HS-5 (cell line): ENCODE measurements at places on chromosomes 3 and 15.

GRCh38 chr15:58070801-58071418 lies 5.4 kb upstream of the ALDH1A2 start:
- no peak for DNase-seq

- peak; percentile 79 for DNase-seq
Measured at GRCh38 chr3:70856414-70857162, 544.1 kb upstream of the MDFIC2 start.

DNA sequence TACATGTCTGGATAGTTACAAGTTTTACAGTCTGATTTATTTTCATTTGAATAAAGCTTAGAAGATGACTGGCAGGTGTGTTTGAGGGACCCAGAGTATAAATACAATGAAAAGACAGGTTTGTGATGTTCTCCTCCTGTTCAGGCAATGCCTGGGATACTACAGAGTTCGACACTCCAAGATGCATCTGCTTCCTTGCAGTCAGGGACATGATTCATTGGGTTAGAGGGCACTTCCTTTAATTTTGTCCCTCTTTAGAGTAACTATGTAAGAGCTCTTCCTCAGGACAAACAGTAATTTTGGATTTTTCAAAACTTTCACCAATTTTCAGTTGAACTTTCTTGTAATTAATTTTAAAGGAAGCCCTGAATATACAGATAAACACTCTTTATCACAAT lies 102.0 kb downstream of the LMLN start:
- no peak for DNase-seq

- no peak for DNase-seq
Measured at GRCh38 chr15:74585191-74585590, 30.4 kb upstream of the CLK3 start.

GRCh38 chr3:17795280-17795679 lies 52.8 kb upstream of the TBC1D5 start:
- no peak for DNase-seq

DNA sequence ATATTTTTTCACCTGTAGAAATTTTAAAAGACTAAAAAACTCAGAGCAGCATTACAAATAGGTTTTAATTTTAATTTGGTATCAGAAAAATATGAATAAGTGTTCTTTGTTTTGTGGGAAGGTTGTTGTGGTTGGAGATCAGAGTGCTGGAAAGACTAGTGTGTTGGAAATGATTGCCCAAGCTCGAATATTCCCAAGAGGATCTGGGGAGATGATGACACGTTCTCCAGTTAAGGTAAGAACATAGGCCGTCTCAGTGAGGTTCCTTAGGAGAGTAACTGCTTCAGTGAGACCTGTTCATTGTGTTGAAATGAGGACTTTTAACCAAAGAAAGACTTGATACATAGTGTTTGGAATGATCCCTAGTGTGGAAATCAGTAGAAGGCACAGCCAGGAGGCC lies 44.8 kb downstream of the OPA1 start:
- DNase-seq = no peak

DNA sequence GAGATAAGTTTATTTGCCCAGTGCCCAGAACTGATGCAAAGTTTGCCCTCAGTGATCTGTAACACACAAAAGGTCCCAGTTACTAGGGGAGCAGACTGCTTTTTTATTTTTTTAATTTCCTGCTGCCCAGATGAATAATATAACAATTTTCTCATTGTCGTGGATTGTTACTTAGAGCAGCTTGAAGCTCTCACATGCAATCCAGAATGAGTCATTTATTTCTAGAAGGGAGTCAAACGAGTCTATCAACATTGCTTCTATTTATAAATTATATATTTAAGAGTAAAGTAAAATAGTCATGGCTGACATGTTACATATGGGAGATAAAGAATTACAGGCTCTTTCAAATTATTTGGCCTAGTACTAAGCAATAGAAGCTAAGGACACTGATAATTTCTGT lies 41.3 kb downstream of the MEIS2 start:
- DNase-seq = no peak

- no peak for DNase-seq
Measured at GRCh38 chr15:68719672-68720071, 101.0 kb downstream of the ANP32A start.

- DNase-seq = no peak
Measured at GRCh38 chr3:23592961-23593931, 212.5 kb upstream of the UBE2E1 start.

- DNase-seq = no peak
Measured at GRCh38 chr3:195803289-195803908, 8.3 kb downstream of the MUC4 start.

- no peak for DNase-seq
Measured at GRCh38 chr3:180036092-180036670, 556 bp downstream of the PEX5L start.

GRCh38 chr3:88611826-88612326 lies 462.1 kb downstream of the C3orf38 start:
- no peak for DNase-seq

DNA sequence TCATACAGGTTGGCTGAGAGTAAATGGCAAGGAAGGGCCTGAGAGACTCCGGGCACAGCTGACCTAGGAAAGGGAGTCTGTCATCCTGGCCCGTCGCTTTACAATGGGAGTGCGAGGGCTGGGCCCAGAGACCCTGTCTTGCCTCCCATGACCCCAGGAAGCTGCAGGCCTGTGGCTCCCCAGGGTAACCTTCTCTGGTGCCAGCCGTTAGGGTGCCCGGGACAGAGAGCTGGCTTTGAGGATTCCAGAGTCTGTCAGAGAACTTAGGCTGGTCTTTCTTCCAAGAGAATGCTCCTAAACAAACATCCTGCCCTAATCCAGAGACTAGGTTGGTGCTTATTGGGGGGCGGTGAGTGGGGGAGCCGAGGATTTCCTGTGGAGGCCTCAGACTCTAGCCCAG lies 18.5 kb downstream of the ZNF710 start:
- DNase-seq = no peak

DNA sequence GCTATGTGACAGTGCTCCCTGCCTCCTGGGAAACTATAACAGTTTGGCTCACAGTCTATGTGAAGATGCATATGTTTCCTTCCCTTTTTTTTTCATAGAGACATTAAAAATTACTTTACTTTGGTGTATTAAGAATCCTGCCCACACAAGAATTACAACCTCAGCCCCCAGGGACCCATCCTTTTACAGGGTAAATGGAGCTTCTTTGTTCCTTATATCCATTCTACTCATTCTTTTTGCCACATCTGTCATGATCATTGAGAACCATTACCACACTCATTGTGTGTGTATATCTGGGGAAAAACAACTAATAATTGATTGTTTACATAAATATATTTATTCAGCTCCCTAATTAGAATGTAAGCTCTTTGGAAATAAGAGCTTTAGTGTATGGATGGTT lies 157.4 kb downstream of the SSR3 start:
- no peak for DNase-seq

DNA sequence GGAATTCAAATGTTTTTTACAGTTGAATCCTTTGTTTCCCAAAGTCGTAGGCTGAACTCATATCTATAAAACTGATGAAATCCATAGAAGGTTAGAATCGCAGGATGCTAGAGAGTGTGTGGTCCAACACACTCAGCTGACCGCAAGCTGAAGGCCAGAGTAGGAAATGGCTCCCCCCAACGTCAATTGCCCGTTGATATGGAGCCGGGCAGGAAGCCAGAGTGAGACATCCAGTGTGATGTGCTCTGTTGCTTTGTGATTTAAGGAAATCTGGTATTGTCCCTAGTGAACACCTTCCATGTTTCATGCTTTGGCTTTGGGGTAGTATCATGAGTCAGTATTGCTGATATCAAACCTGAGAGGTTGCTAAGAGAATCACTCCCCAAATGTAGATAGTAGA lies 5.8 kb upstream of the MEX3B start:
- no peak for DNase-seq

GRCh38 chr3:133268726-133269134 lies 131.1 kb upstream of the BFSP2 start:
- DNase-seq = no peak

GRCh38 chr3:99128725-99129505 lies 227.4 kb upstream of the DCBLD2 start:
- DNase-seq = peak; percentile 91

GRCh38 chr15:74431645-74432044 lies 2.1 kb downstream of the SEMA7A start:
- DNase-seq = no peak

- no peak for DNase-seq
Measured at GRCh38 chr15:57323806-57324589, 52.3 kb upstream of the CGNL1 start.

GRCh38 chr3:149199474-149199873 lies 22.2 kb downstream of the CP start:
- DNase-seq = no peak

GRCh38 chr3:13461169-13462124 lies 18.7 kb upstream of the HDAC11 start:
- DNase-seq = no peak

DNA sequence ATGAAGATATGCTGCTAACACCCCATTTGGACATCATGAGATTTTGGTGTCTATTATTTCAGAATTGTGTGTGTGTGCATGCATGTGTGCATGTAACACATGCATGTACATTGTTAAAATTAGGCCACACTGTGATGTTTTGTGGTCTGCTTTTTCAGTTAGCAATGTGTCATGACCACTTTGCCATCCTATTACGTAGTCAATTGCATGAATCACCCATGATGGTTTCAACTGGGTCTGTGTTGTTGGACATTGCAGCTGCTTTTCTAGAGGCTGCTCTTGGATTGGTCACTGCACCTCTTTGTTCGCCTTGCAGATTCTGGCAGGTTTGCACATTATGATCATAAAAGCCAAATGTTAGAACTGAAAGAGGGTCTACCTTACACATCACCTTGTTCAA lies 101.0 kb upstream of the THBS1 start:
- DNase-seq = no peak

- no peak for DNase-seq
Measured at GRCh38 chr3:3015185-3016089, 94.7 kb downstream of the IL5RA start.

GRCh38 chr3:106943071-106943470 lies 434.2 kb upstream of the CCDC54 start:
- no peak for DNase-seq

DNA sequence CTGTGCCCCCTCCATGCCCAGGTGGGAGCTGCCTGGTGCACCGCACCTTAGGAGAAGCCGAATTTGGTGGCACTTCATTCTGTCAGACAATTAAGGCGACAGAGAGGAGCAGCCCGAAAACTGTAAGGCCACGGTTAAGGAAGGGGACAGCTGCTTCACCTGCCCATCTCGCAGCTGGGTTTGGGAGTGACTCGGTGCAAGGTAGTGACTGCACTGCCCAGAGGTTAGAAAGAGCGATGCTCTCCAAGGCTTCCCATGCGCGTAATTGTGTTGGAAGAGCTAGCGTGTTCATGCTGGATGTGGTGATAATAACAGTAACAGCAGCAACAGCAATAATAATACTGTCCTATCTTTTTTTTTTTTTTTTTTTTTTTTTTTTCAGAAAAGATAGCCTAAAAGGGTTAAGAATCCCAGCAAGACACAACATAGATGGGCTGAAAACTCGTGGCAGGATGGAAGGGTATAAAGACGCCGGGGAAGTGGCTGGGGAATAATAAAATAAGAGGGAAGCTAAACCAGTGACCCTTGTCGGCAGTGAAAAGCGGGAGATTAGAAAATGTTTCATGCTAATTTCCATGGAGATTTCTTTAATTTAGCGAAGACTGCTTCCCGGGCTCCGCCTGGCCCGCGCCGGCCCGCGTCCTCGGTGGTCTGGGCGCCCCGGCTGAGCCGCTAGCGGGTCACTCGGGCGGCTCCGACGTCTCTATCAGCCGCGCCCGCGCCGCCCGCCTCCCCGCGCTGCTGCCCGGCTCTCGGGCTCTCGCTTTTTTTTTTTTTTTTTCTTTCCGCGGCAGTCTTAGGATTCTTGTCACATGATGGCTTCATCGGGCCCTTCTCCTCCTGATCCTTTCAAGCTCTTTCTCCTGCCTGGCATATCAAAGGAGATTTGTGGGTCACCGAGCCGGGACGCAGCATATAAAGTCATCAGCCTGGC lies 617.1 kb downstream of the NR2F2 start:
- no peak for DNase-seq

DNA sequence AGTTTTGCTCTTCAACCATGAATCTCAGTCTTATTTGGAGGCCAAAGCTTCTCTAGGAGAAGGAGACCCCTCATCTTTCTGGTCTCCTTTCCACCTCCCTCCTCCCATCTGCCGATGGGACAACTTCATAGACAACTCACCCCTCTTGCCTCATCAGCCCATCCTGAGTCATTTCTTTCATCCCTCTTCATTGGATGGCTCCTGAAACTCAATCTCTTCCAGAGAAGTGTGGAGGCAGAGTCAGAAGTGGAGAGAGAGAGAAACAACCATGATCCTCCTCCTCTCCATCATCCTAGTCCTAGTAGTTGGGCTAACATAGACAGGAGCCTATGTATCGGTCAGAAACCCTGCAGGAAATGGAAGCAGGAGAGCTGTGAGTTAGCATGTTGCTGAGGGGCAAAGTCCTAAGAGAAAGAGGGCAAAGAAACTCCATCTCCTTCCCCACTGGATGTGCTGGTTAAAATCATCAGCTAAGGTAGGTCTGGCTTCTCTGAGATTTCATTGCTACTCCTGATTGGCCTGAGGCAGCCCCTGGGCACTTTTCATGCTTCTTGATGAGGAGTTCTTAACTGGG lies 21.3 kb upstream of the HCN4 start:
- DNase-seq = no peak

DNA sequence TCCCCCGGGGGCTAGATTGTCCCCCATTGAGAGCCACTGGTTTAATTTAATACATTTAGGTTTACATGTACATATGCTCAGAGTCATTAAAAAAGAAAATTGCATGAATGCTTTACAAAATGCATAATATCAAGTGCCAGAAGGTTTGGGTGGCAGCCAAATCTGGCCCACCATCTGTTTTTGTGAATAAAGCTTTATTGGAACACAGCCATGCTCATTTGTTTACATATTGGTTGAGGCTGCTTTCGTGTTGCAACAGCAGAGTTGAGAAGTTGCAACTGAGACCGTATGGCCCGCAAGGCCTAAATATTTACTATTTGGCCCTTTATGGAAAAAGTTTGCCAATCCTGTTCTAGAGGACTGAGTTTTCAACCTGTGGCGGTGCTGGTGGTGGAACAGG lies 32.1 kb upstream of the RGMA start:
- DNase-seq = no peak

GRCh38 chr15:56351353-56351752 lies 13.9 kb upstream of the TEX9 start:
- DNase-seq = no peak

GRCh38 chr3:167936019-167936418 lies 159.7 kb downstream of the GOLIM4 start:
- no peak for DNase-seq

GRCh38 chr3:195537995-195538394 lies 5.1 kb downstream of the PPP1R2 start:
- no peak for DNase-seq

DNA sequence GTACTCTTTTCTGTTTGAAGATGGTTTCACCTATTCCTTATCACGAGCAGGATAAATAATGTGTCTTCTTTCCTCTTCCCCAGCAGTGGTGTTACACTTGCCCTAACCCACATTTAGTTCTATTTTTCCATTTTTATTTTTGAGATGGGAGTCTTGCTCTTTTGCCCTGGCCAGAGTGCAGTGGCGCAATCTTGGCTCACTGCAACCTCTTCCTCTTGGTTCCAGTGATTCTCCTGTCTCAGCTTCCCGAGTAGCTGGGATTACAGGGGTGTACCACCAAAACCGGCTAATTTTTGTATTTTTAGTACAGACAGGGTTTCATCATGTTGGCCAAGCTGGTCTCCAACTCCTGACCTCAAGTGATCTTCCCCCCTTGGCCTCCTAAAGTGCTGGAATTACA lies 372.4 kb downstream of the FOXP1 start:
- DNase-seq = no peak

GRCh38 chr3:157312376-157312745 lies 124.3 kb upstream of the PTX3 start:
- no peak for DNase-seq

- DNase-seq = no peak
Measured at GRCh38 chr15:57217778-57218598, 158.3 kb upstream of the CGNL1 start.

GRCh38 chr15:98853161-98853560 lies 154.4 kb downstream of the PGPEP1L start:
- peak; percentile 49 for DNase-seq
